NCI-H460 (cell line): ENCODE measurements at places on chromosomes 3 and 15. TPM values are rescaled to one million over a fixed set of nuclear protein-coding genes. Genes with fewer than 3 reads are reported as not detected.

Gene BTLA
- total RNA-seq, result not detected in 2 replicates

Gene CPNE9
- not detected in 2 replicates for total RNA-seq

Gene KY
- not detected in 2 replicates for total RNA-seq

Gene MUC20
- 0.15 and 0.23 TPM in 2 replicates for total RNA-seq

DNA sequence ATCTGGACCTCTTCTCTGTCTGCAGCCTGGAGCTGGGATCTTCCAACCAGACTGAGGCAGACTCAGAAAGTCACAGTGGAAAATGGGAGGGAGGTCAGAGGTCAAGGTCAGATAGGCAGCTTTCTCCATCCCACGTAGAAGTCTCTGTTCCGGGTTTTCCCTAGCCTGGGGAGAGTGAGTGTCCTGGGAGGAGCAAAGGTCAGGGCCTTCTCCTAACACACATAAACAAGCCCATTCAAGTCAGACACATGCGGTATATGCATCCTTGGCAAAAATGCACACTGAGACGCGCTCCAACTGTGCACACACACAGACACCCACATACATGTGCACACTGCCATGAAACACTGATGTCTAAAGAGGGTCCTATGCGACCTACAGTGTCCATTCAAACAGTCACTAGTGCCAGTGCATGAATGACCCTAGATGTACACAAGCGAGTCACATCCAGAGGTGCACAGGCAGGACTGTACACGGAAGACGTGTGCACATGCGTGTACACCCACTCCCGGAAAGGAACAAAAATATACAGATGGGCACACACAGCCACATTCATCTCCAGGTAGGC, 681 bp downstream of the TWF2 start:
- DNase-seq, result no peak

DNA sequence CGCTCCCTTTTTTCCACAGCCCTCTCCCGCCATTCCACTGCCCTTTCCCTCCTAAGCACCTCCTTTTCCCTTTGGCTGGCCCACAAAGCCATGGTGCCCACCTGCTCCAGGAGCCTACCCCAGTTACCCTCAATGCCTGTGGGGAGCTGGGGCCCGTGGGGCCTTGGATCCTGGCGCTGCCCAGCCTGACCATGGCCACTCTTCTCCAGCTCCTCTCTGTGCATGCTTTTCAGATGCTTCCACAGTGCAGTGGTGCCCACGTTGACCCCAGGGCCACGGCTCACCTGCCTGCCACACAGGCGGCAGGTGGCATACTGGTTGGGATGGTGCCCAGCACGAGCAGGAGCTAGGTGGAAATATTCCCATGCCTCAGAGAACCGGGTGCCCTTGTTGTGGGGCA, 1.5 kb downstream of the ZBED2 start:
- no peak for DNase-seq

DNA sequence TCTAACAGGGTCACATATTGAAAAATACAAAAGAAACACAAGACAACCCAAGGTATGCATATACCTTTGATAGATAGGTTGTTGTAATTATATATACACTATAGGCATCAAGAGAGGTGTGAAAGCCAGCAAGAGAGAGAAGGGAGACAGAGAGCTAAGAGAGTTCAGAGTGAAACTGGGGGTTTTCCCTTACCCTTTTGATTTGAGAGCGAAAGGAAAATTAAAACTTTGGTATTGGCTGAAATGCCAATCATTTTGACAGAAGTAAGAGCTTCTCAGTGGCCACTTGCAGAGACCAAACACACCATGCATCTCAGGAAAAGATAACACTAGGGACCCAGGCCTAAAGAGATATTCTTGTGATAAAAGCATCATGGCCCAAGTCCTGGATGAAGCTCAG, 183.6 kb downstream of the SHOX2 start:
- no peak for DNase-seq

DNA sequence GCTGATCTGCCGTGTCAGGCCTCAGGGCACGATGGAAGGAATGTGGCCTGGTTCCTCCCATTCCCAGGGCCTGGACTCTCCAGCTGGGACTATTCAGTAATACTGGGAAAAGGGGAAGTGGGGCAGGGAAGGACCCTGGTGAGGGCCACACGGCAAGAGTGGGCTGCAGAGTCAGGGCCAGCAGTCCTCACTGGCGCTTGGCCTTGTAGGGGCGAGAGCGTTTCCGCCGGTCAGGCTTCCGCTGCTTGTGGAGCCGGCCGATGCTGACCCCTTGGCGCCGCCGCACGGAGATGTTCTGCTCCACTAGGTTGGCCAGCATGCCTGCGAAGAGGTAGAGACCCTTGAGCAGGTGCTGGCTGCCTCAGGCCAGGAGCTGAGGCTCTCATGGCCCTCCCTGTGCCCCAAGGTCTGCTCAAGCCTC, 42.8 kb downstream of the SEMA3G start:
- no peak for DNase-seq

DNA sequence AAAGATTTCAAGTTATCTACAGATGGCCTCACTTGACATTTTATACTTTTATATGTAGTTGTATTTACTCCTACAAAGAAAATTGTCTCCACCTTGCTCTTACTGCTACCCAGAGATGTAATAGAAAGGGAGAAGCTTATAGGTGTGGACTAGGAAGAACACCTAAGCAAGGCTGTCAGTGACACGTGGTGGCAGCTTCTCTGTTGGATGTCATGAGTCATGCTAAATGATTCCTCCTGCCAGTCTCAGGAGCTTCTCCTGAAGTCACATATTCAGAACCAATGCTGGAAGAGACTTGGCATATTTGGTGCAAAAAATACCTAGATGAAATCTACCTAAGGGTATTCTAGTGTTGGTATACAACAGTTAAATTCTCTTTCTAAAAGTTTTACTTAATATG, 184.7 kb downstream of the LRRC3B start:
- no peak for DNase-seq

- DNase-seq, result no peak
These were observed 2.3 kb upstream of the UBE3A start for GRCh38 chr15:25441111-25441510.
